ENCODE measurements at places on chromosomes 7 and 10. TPM values are rescaled to one million over a fixed set of nuclear protein-coding genes. Genes with fewer than 3 reads are reported as not detected.

GRCh38 chr7:88366845-88367244 is 60.2 kb upstream of the STEAP4 start:
- H3K27me3 ChIP-seq, result no peaks in the 10 kb centered on the region
- no peak overlapping the region for H3K27ac ChIP-seq
- H3K4me3 ChIP-seq, result no peak overlapping the region
- H3K36me3 ChIP-seq, result no peaks in the 10 kb centered on the region

Gene PLXDC2
- 31.7 TPM for total RNA-seq

Gene PPP1R3C
- total RNA-seq, result 2.8 TPM

Gene SPDYE6
- not detected for total RNA-seq

Data from WTC11 (cell line).